ENCODE measurements at places on chromosomes 6 and 20.

DNA sequence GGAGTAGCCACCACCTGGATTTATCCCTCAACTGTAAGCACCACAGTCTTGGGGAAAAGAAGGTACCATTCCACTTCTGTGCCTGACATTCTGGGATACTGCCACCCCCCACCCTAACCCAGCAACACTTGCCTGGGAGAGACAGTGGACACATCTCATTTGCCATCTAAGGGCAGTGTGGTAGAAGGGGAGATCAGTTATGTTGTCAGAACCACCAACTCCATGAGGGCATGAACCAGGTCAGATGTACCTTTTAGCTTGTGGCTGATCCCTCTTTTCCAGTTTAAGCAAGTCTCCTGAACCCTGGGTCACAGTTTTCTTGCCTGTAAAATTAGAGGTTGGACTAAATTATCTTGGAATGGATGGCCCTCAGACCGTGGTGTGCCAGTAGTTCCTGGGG is 165.5 kb downstream of the SCP2D1 start:
- DNase-seq = no peak

- no peak for DNase-seq
These were observed 35.5 kb upstream of the FAM184A start for GRCh38 chr6:119113961-119114360.

DNA sequence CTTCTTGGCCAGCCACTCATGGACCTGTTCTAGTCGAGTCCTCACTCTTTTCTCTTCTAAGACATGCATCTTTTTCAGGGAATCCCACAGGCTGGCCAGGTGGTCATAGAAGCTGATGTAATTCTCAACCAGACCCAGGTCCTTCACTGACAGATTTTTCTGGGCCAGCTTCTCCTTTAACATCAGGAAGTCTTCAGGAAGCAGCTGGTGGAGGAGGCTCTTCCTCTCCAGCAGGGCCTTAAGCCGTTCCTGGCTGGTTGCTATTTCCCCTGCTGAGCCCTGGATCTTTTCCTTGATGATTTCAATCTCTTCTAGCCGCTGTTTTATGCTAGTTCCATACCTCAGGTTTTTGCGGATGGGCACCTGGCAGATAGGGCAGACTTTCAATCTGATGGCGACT is 28.6 kb downstream of the DDX27 start:
- DNase-seq = no peak

GRCh38 chr6:108114841-108115597 is 40.5 kb upstream of the OSTM1 start:
- no peak for DNase-seq

GRCh38 chr6:168179133-168179532 is 100.1 kb upstream of the FRMD1 start:
- DNase-seq = no peak

- DNase-seq = no peak
These were observed 92.9 kb downstream of the SHLD1 start for GRCh38 chr20:5843054-5843592.

GRCh38 chr6:84220809-84221409 is 6.5 kb downstream of the CEP162 start:
- DNase-seq = no peak

DNA sequence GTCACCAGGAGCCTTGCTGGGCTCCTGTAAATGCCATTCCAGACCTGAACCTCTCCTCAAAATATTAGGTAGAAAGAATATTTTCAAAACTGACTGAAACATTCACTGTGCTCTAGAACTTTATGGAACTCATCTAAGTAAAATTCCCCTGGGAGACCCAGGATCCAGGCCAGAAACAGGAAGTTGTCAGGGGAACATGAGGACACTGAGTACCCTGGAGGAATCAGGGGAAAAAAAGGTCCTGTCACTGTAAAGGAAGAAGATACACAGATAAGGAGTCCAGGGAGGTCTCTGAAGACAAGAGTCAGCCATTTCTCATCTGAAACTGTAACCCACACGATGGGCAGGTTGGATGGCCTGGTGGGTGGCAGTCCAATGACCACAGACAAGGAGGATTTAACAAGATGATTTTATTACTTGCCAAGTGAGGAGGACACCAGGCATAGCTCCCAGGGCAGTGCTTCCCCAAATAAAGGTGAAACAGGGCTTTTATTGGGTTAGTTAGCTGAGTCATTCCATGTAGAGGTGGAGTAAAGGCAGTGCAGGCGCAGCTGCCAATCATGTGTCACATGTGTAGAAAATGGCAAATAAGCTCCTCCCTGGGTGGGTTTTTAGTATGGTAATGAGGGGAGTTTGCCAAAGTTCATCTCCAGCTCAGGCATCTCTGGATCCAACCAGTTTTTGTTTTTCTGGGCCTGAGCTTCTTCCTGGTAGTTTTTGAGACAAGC is 138.5 kb downstream of the RCAN2 start:
- DNase-seq = no peak

DNA sequence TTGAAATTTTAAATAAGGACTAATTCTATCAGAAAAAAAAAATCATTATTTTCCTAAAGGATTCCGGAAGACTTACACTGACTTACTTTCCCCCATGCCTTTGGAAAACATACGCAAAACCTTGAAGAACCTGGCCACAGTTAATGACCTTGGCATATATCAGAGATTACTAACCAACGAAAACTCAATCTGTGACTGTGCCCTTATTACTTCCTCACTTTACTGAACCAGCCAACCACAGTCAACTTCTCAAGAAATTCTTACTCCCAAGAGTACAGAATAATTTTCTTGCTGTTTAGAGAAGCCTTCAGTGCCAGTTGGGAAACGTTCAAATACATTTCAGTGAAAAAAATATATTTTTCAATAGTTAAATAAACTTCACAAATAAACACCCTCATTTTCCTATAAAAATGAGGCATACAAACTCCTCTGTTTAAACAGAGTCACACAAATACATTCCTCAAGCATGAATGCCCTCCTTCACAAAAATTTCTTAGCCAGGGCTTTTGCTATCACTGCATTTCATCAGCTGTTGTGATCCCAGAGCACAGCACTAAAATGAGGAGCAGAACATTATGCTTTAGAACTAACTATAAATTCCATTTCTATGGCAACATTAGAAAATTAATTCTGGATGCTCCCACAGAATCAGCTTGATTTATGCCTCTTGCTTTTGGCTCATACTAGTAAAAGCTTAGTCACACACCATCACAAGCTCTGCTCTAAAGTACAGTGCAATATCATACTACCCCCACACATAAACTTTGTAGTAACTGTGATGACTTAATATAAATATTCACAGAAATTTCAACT is 117.6 kb downstream of the DST start:
- DNase-seq = no peak

DNA sequence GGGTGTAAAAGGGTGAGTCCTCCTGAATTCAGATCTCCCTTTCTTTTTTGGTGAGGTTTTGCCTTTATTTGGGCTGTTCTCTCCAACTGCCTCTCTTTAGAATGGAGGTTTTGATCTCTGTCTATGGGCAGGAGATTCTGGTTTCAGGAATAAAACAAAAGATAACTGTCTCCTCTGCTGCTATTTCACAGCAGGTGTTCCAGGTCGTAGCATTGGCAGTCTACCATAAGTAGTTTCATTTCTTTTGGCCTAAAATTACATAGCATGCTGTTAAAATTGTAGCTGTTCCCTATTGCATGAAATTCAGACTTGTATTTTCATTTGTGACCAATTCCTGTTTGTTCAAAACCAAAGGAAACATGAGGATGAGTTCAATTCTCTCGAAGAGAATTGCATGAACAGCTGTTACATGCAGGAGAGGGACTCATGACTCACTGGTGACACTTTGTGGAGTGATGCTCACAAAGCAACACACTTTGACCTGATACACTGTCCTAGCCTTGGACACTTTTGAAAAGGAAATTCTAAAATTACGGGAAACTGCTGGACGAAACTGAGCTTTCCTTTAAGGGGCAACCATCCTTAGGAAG is 76.8 kb upstream of the SIRPG start:
- DNase-seq = no peak

GRCh38 chr6:121865811-121866210 is 430.4 kb downstream of the GJA1 start:
- no peak for DNase-seq

GRCh38 chr6:56863366-56863765 is 91.5 kb upstream of the BEND6 start:
- no peak for DNase-seq

- DNase-seq = no peak
These were observed 52.6 kb downstream of the E2F3 start for GRCh38 chr6:20454204-20454824.

DNA sequence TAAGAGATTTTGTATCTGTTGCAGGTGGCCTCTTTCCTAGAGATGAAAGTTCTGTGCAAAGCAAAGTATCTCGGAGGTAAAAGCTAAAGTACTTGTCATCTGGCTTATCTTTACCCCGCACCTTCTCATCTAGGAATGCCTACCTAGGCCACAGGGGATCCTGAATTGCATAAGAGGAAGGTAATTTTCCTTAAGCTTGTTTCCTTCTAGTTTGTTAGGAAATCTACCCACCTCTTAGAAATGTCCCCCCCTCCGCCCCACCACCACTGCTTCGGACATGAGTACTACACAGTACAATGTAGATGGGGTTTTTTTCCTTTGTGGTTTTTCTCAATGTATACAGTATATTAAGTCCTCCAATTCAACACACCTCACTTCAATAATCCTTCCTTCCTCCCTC is 21.5 kb downstream of the FOXC1 start:
- DNase-seq = no peak

GRCh38 chr6:67606906-67607828 is 1027.9 kb upstream of the ADGRB3 start:
- DNase-seq = no peak

All from stimulated activated CD8-positive, alpha-beta memory T cell treated with anti-CD3 and anti-CD28 coated beads, Interleukin-2, amount 100 ng/mL, for 48 hours (primary cell).